ENCODE measurements at places on chromosomes 7 and 10.

DNA sequence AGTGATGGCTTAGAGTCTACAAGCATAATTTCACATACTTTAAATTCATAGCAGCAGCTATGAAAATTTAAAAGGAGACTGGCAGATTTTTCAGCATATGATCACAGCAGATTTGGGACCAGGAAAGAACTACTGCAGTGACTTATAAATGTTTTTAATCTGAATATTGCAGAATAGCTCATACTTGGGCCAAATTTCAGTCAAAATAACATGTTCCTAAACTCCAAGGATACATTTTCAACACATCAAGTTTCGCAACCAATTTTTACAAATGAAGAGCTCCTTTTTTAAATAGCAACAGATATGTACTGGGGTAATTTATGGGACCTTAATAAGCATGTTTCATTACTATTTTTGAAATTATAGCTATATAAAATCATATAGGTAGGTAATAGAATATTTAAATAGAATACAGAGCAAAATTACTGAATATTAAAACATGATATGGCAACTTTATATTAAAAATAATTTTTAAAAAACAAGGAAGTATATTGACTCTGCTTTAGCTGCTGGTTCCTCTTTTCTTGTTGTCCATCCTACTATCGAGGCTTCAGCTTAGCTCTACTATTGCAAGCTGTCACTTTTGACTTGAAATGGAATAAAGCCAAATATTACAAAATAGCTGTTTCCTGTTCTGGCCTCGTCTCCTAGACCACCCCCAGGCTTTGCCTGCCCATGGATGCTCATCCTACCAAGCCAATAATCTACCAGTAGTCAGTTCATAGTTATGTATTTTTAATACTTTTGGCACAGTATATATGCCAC lies 123.1 kb downstream of the NRBF2 start:
- no peak for DNase-seq

DNA sequence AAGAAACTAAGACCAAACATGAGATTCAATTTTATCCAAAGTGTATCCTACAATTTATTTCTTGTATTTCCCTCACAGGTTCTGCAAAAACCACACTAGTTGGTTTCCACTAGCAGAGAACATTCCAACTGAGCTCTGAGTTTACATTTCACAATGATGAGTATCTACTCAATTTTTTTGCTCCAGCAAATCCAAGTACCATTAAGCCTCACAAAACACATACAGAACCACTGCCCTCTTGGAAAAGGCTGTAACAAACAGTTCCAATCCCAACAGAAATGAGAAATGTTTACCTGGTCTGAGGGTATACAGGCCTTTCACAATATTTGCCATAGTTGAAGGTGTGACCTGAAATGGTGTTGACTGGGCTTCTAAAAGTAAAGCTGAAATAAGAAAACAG lies 59.9 kb downstream of the CACUL1 start:
- no peak for DNase-seq

DNA sequence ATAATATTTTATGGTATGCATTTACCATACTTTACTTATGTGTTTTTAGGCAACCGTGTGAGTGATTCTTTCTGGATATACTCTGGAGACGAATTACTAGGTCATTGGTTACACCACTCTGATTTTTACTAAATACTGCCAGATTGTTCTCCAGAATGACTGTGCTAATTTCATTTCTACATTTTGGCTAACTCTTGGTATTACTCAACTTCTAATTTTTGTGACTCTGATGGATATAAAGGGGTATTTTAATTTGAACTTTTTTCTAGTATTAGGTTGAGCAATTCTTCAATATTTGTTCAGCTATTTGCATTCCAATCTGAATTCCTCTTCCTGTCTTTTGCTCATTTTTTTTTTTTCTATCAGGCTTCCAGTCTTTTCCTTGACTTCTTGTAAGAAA lies 223.6 kb downstream of the MDFIC start:
- DNase-seq, result no peak

DNA sequence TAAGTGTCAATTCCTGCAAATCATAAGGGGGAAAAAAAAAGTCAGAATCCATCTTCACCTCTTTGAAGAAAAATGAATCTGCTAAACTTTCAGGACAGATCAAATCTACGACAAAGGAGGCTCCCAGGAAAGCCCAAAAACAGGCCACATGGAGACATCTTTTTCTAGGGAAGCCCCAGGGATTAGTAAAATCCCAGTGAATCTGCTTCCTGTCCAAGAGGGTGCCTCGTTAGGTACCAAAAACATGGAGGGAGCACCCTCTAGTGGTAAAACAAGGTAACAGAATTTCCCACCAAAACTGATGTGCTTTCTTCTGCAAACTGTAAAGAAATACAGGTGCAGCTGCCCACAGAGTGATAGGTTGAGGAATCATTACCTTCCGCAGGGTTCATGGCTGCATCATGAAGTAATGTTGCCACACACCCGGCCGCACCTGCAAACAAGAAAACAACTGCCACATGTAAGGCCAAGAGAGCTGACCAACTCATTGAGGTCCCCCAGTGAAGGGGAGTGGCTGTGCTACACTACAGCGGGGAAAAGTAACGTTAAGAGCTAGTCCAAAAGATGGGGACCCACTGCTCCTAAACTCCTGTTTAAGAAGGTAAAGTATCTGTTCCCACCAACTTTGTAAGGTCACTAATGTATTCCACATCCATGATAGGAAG lies 7.9 kb downstream of the SLC25A28 start:
- no peak for DNase-seq

DNA sequence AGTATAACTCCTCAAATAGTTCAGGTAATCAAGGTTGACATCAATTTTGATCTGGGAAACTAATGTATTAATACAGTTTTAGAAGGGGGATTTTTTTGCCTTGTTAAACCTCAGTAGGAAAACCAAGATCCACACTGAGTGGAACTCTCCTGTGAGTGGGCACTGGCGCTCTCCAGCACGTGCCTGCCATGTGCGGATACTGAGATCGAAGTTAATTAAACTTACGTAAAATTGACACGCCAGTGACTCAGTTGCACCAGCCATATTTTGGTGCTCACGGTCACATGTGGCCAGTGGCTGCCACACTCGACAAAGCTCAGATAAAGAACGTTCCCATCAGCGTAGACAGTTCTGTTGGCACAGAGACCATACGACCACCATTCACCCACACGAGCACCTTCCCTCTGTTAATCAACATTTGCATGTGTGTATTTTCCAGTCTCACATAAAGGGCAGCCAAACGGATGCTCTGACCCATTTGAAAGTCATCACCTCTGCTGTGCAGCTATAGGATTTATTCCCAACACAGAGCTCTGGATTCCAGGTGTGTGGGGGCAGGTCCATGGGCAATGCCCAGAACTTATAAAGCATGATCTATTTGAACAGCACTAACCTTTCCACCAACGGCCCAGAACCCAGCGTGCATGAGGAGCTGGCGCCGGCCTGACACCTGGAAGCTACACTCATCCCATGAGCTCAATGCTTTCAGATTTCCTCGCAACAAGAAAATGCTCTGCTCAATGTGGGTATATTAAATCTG lies 77.7 kb downstream of the VIPR2 start:
- DNase-seq, result no peak

GRCh38 chr7:139924461-139924860 lies 95.4 kb downstream of the TBXAS1 start:
- DNase-seq, result no peak

GRCh38 chr10:1530871-1531517 lies 206.3 kb downstream of the ADARB2 start:
- no peak for DNase-seq

DNA sequence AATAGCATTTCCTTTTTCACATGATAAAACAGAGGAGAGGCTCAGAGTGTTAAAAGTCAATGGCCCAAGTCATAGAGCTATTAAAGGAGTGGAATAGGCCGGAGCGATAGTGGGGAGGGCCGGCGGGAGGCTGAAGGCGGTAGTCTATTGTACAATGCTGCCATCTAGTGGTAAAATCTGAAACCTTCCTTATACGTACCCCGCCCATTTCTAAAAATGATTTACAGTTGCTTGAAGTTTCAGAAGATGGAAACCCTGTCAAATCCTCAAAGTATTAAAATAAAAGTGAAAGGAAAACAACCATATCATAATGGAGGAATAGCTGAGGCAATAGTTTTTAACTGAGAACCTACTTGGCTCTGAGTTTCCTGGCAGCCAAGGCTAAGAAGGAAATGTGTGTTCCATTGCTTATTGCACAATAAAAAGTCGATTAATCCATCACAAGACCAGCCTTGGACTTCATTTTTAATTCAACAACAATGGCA lies 209.1 kb downstream of the CCSER2 start:
- peak; percentile 18 for DNase-seq

DNA sequence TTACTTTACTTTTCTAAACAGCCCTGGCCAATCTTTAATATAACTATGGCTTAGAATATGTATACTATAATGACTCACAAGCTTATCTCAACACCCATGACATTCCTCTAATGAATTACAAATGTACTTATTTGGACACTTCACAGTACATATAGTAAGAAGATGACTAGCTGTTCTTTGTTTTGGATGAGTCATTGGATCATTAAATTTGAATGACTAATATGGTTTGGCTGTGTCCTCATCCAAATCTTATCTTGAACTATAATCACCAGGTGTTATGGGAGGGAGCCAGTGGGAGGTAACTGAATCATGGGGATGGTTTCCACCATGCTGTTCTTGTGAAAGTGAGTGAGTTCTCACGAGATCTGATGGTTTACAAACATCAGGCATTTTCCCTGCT lies 807.5 kb upstream of the SORCS1 start:
- DNase-seq, result no peak

DNA sequence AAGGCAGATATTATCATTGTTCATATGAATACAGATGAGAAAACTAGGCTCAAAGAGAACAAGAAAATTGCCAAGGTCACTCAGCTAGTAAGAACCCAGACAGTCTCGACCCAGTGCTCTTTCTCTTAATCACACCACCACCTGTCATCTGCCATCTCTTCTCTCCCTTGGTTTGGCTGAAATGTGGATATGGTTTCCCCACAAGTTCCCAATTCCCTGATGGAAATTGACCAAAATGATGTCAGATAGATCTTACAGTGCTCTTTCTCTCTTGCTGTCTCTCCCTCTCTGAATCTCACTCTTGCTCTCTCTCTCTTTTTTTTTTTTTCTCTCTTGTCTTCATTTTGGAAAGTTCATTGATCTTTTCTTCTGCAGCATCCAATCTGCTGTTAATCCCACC lies 9.1 kb downstream of the C10orf90 start:
- no peak for DNase-seq

DNA sequence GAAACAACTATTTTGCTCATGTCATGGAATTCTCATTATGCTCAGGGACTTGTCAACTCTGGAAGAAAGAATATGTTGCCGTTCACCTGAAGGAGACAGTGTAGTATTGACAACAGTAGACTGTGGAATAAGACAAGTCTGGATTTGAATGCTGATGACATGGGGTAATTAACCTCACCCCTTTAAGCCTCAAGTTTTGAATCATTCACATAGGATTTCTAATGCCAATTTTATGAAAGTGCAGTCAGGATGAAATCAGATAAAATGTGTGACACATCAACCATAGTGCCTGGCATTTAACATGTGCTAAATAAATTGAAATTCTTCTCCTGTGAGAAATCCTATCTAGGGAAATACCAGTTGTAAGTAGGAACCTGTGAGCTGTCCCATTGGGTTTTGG lies 305.8 kb downstream of the KIF20B start:
- DNase-seq, result no peak

DNA sequence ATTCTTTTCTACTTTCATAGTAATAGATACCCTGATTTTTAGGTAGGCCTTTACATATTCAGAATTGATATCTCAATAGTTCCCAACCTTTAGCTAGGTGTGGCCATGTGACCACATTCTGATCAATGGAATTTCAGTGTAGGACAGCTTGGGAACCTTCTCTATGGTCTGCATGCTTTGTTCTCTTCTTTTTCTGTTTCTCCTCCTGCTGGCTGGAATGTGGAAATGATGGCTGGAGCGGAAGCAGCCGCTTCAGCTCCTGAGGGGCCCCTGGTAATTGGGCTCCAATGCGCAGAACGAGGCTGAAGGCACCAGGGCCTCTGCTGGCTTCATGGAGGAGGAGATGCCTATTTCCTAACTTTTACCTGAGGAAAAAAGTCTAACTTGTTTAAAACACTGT lies 152.6 kb downstream of the ZMYND11 start:
- DNase-seq, result no peak

DNA sequence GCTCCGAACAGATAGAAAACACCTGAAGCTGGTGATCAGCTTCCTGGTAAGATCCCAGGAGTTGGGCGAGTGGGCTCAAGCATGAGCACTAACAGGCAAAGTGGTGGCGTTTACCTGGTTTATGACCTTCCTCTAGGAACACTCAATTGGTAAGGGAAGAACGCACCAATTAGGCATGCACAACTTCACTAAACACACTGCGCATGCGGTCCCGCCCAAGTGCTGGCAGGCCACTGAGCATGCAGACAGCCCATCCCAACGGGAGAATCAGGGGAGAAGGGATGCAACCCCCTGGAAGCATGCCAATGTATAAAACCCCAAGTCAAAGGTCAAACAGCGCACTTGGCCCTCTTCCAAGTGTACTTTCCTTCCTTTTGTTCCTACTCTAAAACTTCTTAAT lies 70.4 kb downstream of the LYZL2 start:
- DNase-seq, result no peak

GRCh38 chr7:132312531-132313055 lies 263.7 kb downstream of the PLXNA4 start:
- no peak for DNase-seq

DNA sequence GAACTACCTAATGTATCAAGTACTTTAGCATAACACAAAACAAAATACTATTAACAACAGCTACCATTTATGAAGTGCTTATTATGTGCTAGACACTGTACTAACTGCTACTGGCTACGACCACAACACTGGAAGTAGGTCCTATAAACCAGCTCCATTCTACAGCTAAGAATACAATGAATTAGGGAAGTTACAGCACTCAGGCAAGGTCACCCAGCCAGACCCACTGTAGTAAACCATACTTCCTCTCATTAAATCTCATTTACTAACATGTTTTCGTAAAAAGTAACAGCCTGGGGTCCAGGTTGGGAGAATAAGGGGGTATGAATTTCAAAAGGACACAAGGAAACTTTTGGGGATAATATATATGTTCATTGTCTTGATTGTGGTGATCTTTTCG lies 25.4 kb downstream of the NAPEPLD start:
- no peak for DNase-seq
